ENCODE measurements at places on chromosomes 7 and 10.

- no peak for DNase-seq
Measured at GRCh38 chr10:60604342-60604741, 173.9 kb upstream of the CDK1 start.

DNA sequence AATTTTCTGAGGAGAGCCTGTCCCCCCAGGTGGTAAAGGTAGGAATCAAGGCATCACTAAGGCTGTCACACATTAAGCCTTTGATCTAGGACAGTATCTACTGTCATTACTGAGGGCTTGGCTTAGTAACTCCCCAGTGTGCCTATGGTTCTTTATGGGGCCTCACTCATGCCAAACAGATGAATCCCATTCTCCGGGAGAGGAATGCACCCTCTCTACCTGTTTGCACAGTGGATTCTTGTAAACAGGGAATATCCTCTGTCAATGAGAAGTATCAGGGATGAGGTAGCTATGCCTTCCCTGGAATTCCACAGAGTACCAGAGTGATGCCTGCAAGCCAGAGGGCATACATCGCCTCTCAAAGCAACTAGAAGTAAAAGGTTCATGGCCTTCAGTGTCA lies 3.9 kb upstream of the CPN1 start:
- no peak for DNase-seq

- DNase-seq = no peak
Measured at GRCh38 chr10:131849591-131850382, 51.0 kb upstream of the PPP2R2D start.

GRCh38 chr7:9029681-9030530 lies 596.5 kb downstream of the NXPH1 start:
- DNase-seq = no peak

DNA sequence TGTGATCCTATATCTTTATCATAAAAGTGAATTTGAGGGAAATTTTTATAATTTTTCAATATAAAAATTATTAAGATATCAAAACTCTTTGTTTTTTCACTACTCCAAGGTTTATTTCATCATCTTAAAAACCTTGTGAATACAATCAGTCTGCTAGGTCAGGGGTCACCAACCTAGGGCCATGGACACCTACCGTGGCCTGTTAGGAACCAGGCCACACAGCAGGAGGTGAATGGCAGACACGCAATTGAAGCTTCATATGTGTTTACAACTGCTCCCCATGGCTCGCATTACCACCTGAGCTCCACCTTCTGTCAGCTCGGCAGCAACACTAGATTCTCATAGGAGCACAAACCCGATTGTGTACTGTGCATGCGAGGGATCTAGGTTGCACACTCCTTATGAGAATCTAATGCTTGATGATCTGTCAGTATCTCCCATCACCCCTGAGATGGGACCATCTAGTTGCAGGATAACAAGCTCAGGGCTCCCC lies 271.2 kb upstream of the C7orf33 start:
- DNase-seq = no peak

DNA sequence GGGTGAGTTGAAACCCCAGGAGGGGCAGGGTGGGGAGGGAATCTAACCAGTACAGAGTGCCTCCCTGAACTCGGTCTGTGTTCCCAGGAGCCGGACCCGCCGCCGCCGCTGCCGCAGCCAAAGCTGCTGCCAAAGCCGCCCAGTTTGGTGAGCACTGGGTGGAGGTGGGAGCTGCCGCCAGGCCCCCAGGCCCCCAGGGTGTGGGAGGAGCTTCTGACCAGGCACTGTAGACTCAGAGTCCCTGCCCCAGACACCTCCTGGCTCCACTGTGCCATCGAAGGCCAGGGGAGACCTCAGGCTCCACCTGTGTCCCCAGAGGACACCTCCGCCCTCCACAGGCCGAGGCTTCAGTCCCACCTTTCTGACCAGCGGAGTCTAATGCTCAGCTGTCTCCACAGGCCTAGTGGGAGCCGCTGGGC lies 20.4 kb upstream of the LIMK1 start:
- no peak for DNase-seq

DNA sequence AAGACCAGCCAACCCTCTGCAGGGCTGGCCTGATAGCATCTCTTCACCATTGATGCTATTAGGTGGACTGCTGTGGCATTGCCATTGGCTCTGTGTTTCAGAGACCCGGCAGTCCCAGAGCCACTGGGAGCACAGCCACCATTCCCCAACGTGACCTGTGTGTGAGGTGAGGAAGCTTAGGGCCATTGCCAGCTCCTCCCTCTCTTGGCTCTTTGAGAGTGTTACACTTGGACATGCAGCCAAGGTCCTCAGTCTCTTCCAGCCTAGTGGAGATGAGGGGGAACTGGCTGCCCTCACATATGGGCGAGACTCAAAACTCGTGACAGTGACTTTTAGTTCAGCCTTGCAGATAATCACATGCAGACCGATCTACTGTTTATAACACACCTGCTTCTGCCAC lies 39.3 kb upstream of the HMX3 start:
- DNase-seq = no peak

GRCh38 chr10:93115661-93116383 lies 42.1 kb downstream of the CYP26A1 start:
- DNase-seq = peak; percentile 60

All from cardiac fibroblast (primary cell).